Cardiac fibroblast (primary cell): ENCODE measurements at places on chromosomes 4 and X.
A peak's percentile ranks its signal among the peaks of the same experiment; 100 is the strongest.

DNA sequence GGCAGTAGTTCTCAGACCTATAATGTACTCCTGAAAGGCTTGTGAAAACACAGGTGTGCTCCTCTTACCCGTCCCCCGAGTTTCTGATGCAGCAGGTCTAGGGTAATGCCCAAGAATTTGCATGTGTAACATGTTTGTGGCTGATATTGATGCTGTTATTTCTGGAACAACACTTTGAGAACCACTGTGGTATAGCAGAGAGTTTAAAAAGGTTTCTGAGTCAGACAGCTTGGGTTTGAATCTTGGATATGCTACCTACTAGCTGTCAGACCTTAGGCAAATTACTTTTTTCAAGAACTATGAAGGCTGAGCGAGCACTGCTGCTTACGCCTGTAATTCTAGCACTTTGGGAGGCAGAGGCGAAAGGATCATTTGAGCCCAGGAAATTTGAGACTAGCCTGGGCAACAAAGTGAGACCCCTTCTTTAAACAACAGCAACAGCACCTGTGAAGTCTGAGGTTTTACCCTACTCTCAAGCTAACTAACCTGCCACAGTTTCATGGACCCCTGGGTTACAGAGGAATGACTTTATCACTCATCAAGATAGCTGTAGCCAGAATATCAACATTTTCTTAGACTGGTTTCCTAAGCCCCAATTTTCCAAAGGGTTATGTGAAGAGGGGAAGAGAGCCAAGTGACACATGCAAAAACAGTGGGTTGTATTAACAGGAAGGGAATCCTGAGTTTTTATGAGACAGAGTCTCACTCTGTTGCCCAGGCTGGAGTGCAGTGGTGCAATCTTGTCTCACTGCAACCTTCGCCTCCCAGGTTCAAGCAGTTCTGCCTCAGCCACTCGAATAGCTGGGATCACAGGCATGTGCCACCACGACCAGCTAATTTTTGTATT, 5.1 kb downstream of the AFF1 start:
- DNase-seq, result no peak

DNA sequence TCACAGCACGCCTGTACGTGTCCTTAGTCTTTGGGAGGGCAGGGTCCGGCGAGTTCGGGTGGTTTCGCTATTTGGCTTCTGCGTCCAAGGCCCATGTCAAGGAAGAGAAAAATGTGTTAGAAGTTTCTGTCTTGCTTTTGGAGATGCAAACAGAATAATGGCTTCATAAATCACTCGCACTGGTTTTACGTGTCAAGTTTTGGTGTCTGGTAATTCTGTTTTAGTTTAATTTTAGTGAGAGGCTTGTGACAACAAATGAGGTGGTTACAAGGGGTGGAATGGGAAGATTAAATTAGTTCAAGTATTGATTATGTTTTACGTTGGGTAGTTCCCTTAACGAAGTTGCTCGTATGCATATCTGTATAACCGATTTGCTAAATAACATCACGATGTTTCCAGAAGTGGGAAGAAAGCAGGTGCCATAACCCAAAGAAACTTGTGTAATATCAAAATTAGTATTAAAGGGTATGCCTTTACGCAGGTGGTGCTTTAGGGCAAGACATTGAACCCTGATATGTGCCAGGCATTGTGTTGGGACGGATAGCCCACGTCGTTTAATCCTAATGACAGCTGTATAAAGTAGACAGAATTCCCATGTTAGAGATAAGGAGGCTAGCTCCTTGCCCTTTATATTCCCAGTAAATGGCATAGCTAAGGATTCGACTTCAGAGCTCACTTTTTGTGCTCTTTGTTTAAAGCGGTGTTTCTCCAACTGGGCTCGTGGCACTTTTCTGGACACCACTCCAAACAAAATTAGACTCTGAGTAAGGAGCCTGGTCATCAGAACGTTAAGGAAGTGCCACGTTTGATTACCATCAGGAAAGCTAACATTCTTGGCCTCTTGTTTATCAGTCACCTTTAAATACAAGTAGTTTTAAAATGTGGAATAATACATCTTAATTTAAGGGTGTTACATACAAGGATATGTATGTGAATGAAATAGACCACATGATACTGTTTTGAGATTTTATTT, 843 bp downstream of the RPL34 start:
- no peak for DNase-seq

GRCh38 chrX:32825009-32825408, 386.3 kb downstream of the DMD start:
- DNase-seq, result no peak

DNA sequence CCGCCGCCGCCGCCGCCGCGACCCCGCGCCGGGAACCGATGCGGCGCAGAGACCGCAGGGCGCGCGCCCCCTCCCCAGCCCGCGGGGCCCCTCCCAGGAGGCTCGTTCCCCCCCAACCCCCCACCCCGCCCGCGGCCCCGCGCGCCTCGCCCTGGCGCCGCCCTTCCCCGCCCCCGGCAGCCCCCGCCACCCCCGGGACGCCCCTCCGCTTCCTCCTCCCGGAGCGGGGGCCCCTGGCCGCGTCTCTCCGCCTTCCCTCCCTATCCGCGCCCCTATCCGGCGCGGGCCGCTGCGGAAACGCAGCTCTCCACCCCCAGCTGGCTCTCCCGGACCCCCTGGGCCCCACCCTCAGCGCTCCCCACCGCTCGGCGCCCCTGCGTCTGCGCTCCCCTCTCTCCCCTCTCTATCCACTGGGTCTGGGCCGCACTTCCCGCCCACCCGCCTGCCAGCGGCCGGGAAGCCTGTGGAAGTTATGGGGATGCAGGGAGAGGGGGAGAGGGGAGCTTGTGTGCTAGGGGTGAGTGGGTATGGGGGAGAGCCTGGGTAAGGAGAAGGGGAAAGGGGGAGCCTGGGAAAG, at the start of gene TMEM271:
TSS of gene TMEM271 (minus strand) at position 51 of the 577 bp plus-strand sequence. CDS start 233 bp downstream, outside the sequence.
- DNase-seq, result no peak

DNA sequence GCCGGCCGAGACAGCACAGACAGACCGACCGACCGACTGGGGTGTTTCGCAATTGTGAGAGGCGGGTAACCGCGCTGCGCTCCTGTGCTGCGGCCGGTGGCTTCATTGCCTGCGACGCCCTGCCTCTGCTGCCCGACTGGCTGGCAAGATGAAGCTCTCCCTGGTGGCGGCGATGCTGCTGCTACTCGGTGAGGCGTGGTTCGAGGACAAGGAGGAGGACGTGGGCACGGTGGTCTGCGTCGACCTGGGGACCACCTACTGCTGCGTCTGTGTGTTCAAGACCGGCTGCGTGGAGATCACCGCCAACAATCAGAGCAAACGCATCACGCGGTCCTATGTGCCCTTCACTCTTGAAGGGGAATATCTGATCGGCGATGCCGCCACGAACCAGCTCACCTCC, 565.7 kb upstream of the SMIM31 start:
- no peak for DNase-seq

- DNase-seq, result peak; percentile 45
Measured at GRCh38 chr4:61273233-61273632, 73.1 kb downstream of the ADGRL3 start.

DNA sequence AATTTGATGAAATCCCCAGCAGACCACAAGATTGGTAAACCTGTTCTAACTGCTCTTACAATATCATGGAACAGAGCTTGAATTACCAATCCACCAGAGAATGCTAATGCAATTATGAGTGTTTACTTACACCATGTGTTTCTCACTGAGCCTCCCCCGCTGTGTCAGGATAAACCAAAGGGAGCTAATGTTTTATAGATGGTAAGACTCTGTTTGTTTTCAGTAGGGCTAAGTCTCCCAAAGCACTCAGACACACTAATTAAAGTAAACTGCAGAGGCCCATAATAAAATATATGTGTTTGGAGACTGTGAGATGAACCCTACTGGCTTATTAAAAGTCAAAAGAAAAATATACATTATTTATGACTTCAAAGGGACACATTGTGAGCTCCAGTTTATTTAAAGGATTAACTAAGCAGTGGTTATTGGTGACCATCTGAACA, 261.7 kb upstream of the FAM241A start:
- no peak for DNase-seq

- no peak for DNase-seq
Measured at GRCh38 chrX:155215443-155216178, 649 bp upstream of the VBP1 start.

DNA sequence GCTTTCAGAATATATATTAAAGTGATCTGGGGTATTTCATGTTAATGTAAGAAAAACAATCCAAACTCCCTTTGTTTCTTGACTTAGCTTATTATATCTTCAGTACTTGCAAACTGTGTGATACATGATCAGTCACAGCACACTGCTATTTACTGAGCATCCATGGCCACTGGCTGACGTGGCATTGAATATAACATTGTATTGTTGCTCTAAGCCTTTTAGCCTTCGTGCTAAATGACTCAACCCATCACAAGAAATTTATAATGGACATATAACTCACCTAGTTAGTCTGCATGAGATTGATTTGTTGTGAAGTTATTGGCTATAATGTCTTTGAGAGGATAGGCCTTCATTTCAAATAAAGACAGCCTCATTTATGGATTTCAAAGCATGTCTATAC, 642.6 kb downstream of the IL1RAPL1 start:
- DNase-seq, result no peak

DNA sequence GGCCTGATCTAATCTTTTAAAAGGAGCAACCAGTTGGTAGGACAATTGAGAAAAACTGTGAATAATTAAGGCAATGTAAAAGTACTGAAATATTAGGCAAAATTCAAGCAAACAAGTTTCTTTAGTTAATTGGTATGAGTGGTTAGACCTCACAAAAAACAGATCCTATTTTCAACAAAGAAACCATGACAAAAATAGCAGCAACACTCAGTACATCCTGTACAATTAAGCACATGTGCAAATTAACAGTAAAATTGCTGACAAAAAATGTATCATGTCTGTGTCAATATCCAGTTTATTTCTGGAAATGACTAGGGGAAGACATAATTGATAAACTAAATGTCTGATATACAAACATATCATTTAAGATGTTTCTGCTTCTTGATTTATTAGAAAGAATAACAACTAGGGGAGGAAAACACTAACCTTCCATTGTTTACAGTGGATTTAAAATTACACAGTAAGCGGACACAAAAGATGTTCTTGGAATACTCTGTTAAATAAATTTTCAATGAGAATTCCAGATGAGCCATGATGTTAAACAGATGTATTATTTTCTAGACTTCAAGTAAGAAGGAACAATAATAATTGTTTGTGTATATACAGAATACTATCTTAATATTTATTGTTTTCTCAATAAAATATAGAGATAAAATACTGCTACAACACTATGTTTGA, 638.9 kb downstream of the SPRY1 start:
- no peak for DNase-seq

GRCh38 chrX:34638116-34638515, 19.0 kb downstream of the TMEM47 start:
- peak; percentile 57 for DNase-seq

- DNase-seq, result peak; percentile 26
Measured at GRCh38 chr4:113586072-113586471, 175.5 kb downstream of the CAMK2D start.

- peak; percentile 46 for DNase-seq
Measured at GRCh38 chrX:53000447-53001135, 42.3 kb upstream of the FAM156A start.

DNA sequence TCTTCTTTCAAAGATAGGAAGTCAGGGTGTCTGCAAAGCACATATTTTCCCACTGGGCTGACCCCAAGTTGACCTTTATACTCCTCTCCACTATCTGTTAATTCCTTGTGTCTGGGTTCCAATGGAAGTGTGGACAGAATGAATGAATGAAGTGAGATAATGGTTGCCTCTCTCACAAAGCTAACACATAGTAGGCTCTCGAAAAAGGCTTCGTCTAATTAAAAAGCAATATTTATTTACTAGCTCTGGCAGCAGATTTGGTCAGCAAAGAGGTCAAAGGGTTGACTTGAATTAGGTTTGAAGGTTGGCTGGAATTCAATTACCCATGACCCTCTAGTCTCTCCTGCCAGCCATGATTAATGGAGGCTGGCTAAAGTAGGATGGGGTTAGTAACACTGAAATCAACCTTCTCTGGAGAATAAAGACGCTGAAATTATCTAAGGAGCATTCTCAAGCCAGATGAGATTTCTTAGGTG, 280.3 kb upstream of the KLF3 start:
- DNase-seq, result no peak

- peak; percentile 100 for DNase-seq
Measured at GRCh38 chr4:57102050-57102624, 8.0 kb downstream of the IGFBP7 start.

DNA sequence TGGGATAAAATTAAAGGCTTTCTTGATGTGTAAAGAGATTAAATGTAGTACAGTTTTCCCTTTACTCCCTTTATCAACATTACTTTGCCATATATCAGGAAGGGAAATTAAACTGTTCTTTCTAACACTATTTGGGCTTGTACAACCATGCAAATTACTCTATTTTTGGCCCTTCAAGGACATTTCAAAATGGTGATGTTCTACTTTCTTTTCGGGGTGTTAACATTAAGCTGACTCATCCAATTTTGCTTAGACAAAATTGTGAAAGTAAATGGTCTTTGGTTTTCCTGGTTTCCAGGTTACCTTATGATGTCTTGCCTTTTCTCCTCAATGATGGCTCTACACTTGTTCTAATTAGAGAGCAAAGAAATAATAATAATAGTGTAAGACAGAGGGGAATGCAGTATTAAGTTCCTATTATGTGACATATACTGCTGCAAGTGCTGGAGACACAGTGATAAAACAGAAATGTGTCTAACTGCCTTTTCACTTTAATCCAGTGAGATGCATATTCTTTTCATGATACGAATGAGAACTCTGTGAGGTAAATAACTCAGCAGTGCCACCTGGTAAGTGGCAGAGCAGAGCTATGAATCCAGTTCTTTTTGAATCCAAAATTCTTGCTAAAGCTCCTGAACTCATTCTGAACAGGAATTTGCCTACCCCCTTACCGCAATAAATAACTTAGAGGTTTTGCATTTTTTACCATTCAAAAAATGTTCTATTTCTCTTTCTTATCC, 35.7 kb upstream of the PDE5A start:
- no peak for DNase-seq

DNA sequence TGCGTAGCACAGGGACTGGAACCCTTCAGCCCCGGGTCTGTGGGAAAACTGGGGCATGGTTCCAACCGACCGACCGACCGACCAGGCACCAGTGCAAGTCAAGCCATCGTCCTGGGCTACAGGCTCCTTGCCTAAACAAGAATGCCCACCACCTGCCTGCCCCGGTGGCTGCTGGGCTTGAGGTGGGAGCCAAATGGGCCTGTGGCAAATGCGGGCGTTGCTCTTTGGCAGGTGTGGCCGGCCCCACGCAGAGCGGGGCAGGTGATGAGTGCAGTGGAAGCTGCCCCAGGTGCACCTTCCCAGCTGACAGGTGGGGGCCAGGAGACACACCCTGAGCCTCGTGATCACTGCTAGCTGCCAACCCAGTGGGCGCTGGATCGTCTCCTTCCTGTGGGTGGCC, 77.9 kb downstream of the MTMR1 start:
- no peak for DNase-seq

DNA sequence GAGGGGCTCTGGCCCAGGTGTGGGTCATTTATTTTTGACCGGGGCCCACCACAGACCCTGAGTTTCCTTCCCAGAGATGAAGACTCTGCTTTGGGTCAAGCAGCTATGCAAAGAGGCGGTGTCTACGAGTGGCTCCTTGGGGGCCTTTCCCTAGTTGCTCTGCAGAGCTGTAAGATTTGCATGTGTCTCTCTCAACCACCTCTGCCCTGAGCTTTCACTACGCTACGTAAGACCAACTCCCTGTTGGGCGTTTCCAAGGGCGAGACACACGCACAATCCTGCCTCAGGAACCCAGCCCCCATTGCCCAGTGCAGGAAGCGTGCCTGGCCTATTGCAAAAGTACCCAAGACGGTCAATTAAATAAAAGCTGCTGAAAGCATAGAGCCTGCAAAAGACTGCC, 10.0 kb upstream of the ANOS1 start:
- no peak for DNase-seq

GRCh38 chr4:154082760-154083535, 294.1 kb upstream of the SFRP2 start:
- DNase-seq, result peak; percentile 40
